Fibroblast of lung (primary cell): ENCODE measurements at places on chromosomes 12 and 14. TPM values are rescaled to one million over a fixed set of nuclear protein-coding genes. Genes with fewer than 3 reads are reported as not detected.
A peak's percentile ranks its signal among the peaks of the same experiment; 100 is the strongest.

The UNC119B gene
- 22.9 and 29.1 TPM in 2 replicates for total RNA-seq

The FOXG1 gene
- not detected in 2 replicates for total RNA-seq

GRCh38 chr12:113299619-113300237 lies 35.2 kb downstream of the SLC8B1 start:
- peak overlapping the region; percentile 59 for H3K27ac ChIP-seq
- DNase-seq: peak; percentile 87
- H3K27me3 ChIP-seq: no peaks in the 10 kb centered on the region

- no peak overlapping the region for H3K4me3 ChIP-seq
- H3K27me3 ChIP-seq: no peaks in the 10 kb centered on the region
- DNase-seq: peak; percentile 100
- H3K36me3 ChIP-seq: no peaks in the 10 kb centered on the region
Measured at GRCh38 chr14:102279688-102280348, 25.1 kb downstream of the MOK start.

GRCh38 chr12:94705676-94706075 lies 55.3 kb upstream of the TMCC3 start:
- H3K4me3 ChIP-seq: no peak overlapping the region
- no peak overlapping the region for H3K27ac ChIP-seq

- no peak overlapping the region for H3K27ac ChIP-seq
- H3K4me3 ChIP-seq: no peak overlapping the region
- no peak for DNase-seq
Measured at GRCh38 chr12:66118240-66118891, 12.2 kb downstream of the LLPH start.

DNA sequence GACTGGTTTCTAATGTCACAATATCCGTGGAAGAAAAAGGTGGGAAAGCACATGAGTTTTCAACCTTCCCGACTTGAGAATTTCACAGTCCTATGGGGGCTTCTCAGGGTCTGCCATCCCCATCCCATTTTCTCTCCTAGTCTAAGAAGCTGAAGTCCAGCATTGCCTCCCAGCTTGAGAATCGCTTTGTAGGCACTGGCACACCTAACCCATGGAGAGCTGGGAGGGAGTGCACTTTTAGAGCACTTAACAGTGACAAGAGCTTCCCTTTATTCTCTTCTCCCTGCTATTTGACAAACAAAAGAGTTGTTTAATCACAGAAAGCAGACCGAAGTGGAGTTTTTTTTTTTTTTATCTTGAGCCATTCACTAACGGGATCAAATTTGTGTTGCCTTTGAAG lies 22.8 kb upstream of the SRRM4 start:
- DNase-seq: no peak
- no peak overlapping the region for H3K27ac ChIP-seq
- no peaks in the 10 kb centered on the region for H3K4me1 ChIP-seq
- H3K4me3 ChIP-seq: no peak overlapping the region
- H3K27me3 ChIP-seq: no peaks in the 10 kb centered on the region
